CD4-positive, alpha-beta T cell treated with Interleukin-4 for 4 hours (primary cell): ENCODE measurements at places on chromosomes 7 and 10.

- DNase-seq, result no peak
These were observed 11.6 kb downstream of the ABCA13 start for GRCh38 chr7:48182718-48183369.

- DNase-seq, result no peak
These were observed 162.2 kb upstream of the FAM3C start for GRCh38 chr7:121558288-121558687.

DNA sequence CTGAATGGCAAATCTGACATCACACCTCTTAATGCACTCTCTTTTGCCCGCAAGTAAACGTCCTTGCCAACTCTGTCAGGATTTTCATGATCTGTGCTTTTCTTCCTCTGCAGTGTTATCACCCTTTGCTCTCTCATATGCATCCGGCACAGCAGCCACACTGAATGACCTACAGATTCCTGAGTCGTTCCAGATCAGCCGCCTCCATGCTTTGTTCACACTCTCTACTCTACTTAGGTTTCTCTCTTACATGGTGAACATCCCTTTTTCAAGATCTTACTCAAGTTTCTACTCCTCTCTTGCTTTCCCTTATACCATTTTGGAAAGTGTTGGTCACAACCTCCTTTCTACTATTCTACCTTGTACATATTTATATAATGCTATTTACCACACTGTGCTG is 127.7 kb upstream of the AOAH start:
- no peak for DNase-seq

DNA sequence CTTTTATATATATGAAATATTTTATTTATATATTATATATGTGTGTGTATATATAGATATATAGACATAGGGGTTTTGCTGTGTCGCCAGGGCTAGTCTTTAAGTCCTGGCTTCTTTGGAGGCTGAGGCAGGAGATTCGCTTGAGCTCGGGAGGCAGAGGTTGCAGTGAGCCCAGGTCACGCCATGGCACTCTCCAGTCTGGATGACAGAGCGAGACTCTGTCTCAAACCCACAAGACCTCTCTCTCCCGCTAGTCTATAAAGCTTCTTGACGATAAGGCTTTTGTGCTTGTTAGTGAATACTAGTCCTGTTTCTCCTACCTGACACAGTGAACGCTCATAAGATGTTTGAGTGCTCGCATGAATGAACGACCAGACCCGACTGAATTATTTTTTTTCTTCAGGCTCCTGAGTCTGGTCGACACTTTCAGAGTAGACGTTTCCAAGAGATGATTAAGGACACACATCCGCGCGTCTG is 577 bp upstream of the DDX21 start:
- DNase-seq, result no peak

DNA sequence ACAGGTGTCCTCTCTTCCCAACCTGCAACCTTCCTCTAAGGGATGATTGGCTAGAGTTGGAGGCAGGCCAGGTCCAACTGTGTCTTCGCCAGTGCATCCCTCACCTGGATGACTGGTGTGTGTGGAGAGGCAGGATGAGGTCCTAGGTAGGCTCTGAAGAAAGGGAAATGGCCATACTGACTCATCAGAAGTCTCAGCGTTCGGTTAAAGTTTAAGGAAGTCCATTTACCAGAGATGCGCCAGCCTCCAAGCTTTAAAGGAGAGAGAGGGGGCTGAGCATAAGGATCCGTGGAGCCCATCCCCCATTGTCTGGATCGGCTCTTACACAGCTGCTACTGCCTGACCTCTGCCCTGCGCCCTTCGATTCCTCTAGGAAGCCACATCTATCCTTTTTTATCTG is 4.4 kb downstream of the KEL start:
- no peak for DNase-seq

GRCh38 chr7:156993021-156993924 is 17.2 kb downstream of the MNX1 start:
- DNase-seq, result no peak

GRCh38 chr10:92356041-92356440 is 65.1 kb downstream of the MARCHF5 start:
- DNase-seq, result no peak

GRCh38 chr7:142089035-142089434 is 22.5 kb upstream of the MGAM2 start:
- DNase-seq, result no peak

GRCh38 chr7:73606801-73607691 is 17.3 kb downstream of the MLXIPL start:
- peak; percentile 42 for DNase-seq

GRCh38 chr7:82616059-82616728 is 172.6 kb upstream of the CACNA2D1 start:
- no peak for DNase-seq
